Activated gamma-delta T cell treated with Interleukin-2 at 50 U/mL for 16 hours (primary cell): ENCODE measurements at places on chromosomes 12 and 14.

DNA sequence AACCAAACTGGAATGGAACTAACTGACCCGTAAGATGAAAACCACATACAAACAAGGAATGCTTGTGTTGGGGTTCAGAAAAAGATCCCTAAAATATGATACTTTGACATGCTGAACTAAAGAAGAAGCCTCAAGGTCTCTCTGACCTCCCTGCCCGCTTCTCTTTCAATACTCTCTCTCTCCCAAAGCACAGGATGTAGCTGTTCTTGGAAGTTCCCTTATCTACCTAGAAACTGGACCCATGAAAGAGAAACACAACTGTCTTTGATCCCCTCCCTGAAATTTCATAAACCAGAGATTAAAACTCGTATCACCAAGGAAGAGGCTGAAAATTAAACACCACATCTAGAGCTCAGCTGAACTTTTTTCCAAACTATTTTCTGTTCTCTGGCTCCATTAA, 76.7 kb upstream of the FERMT2 start:
- no peak for DNase-seq

GRCh38 chr12:92604786-92605185, 98.0 kb upstream of the PLEKHG7 start:
- no peak for DNase-seq

- no peak for DNase-seq
These were observed 48.8 kb upstream of the ESRRB start for GRCh38 chr14:76326918-76327689.

DNA sequence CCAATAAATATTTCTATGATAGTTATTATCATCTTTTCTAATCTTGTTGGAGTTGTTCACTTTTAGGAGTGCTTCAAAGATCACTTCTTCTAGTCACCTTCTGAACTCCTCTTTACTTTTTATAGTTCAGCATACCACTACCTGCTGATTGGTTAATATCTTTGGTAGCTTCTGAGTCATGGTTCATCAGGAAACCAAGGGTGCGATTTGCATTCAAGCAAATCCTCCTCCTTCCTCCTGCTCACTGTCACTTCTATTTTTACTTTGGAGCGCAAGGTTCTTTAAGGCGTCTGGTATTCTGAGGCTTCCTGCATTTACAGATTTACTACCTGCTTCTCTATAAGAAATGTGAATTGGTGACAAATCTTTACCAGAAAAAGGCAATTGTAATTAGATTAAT, 24.0 kb downstream of the SYT1 start:
- DNase-seq: no peak

GRCh38 chr12:45122768-45123380, 72.0 kb upstream of the DBX2 start:
- no peak for DNase-seq

- DNase-seq: no peak
These were observed 16.3 kb downstream of the NDUFA12 start for GRCh38 chr12:94987076-94987669.

DNA sequence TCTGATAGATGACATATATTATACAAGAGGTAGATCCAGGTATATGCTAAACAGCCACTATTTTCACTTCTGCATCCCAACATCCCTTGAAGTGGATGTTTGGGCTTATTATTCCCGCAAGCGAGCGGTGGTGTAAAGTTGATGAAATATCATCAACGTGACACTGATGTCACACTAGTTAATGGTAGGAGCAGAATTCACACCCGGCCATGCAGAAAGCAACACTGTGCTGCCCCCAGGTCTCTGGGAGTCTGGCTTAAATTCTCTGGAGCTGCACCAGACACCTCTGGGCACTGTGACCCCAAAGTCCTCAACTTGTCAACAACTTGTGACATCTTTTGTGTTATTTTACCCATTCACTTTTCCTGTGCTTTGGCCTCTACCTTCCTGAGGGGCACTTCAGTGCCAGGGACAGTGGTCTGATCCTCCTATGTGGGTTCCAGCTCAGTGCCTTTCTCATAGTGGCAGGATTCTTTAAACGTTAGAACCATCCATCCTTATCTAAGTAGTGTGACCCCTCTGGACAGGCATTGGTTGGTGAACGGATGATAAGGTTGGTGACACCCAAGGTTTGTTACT, 952 bp downstream of the DRAM1 start:
- DNase-seq: no peak

- DNase-seq: no peak
These were observed 22.5 kb upstream of the PGF start for GRCh38 chr14:74977901-74978385.

GRCh38 chr12:123167329-123167728, 16.4 kb upstream of the PITPNM2 start:
- DNase-seq: no peak

DNA sequence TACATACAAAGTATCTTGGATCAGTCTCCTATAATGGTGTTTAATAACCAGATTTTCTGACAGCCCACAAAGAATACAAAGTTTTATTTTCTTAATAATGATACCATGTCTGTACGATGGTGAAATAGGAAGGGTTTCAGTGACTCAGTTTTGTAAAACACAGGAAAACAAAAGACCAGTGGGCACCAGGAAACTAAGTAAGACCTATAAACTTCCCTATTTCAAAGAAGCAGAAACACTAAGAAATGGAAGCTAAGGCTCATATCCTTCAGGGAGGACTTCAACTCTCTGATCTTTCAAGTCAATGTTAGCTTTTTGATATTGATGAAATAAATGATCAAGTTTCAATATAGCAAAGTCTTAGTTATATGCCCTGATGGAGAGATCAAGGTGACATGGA, 196.0 kb downstream of the DUSP6 start:
- no peak for DNase-seq

DNA sequence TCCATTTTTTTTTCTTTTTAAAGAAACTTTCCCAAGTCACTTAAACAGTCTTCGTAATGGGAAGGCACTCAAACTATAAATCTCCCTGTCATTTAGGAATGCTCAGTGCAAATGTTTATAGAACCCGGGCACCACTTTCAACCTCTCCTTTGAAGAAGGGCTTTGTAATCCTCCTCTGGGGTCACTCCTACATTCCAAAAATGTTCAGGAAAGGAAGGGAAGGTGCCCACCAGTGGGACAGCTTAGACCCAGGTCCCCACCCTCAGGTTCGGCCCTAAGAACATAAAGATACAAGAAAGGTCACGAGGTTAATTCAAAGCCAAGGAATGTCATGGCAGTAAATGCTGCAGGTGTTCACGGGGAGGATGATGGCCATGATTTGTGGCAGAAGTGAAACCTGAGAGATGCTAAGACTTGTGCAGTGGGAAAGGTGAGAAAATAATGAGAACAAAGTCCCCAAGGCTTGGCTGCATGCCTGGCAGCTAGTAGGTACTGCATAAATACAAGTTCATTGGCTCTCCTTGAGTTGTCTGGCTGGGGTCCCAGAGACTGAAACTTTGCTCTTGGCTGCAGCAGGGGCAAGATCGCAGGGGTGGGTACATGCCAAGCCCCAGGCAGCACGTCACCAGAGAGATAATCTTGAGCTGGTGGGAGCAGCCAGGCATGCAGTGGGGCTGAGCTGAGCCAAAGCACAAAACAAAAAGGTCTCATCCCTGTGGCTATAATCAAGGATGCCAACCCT, 21.1 kb downstream of the KRT18 start:
- no peak for DNase-seq

DNA sequence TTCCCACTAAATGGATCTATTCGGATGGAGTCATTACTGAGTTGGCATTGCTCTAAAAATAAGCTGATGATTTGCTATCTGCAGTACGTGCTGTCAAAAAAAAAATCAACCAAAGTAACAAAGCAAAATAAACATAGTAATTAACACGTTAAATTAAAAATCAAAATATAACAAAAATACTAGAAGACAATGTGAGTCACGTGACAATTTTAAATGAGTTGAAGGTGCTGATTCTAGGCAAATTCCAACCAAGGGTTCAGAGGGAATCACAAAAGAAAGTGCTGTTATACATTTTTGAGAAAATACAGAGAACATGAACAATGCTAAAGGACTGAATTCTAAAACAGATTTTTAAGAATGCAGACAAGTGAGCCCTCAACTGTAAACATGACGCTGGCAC, 45.2 kb upstream of the IFNG-AS1 start:
- no peak for DNase-seq

DNA sequence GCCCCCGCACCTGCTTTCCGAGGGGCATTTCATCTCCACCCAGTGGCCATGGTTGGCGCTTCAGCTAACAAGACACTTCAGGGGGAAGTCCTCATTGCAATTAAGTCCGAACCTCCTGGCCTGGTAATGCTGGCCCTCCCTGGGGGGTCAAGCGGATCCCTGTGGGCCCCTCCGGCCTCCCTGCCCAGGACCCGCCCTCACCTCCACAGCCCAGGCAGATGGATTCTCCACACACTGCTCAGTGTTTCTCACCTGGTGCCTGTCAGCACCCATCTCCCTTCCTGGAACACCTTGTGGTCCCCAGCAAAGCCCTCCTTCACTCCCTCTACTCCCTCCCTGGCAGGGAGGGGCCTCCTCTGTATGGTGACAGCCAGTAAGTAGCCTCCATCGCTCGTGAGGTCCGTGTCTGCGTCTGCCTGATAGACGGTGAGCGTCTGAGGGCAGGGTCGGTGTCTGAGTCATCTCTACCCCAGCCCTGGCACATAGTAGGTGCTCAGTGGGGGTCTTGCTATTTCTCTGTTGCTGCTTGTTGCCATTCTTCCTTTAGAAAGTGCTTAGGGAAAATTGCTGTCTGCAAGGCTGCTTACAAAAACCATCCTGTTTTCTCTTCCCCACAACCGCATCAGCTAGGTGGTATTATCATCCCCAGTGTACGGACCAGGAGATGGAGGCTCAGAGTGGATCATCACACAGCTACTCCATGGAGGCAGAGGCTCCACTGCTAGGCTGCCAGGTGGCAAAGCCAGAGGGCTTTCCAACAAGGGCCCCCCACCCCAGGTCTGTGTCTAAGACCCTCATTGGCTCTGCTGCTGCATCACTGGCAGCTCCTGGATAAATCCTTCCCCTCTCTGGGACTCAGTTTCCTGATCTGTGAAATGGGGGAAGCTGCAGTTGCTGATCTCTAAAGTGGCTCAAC, 39.7 kb upstream of the EML1 start:
- DNase-seq: no peak

- DNase-seq: no peak
These were observed 15.4 kb upstream of the TRHDE start for GRCh38 chr12:72256725-72257124.

DNA sequence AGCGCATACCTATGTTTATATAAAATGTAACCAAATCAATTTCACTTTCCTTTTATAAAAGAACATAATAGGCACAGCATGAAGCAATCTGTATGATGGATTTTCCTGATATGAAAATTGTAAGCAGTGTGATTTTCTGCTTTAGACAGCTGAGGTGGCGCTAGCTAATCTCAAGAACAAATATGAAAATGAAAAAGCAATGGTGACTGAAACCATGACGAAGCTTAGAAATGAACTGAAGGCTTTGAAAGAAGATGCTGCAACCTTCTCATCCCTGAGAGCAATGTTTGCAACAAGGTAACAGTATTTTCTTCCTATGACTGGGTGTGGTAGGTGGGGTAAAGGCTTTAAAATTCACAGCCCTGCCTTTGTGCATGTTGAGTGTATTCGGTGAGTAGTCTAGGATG, 65.0 kb upstream of the FGD4 start:
- no peak for DNase-seq

- DNase-seq: no peak
These were observed 1.0 kb downstream of the BORCS5 start for GRCh38 chr12:12357719-12358461.

- DNase-seq: peak; percentile 64
These were observed 151.5 kb downstream of the PRKCH start for GRCh38 chr14:61472801-61473376.

GRCh38 chr14:106511006-106511799, 984.8 kb downstream of the TMEM121 start:
- DNase-seq: peak; percentile 66

- DNase-seq: no peak
These were observed 161.6 kb downstream of the SLC41A2 start for GRCh38 chr12:104796475-104796862.

GRCh38 chr12:56874821-56875220, 59.4 kb downstream of the SDR9C7 start:
- no peak for DNase-seq

DNA sequence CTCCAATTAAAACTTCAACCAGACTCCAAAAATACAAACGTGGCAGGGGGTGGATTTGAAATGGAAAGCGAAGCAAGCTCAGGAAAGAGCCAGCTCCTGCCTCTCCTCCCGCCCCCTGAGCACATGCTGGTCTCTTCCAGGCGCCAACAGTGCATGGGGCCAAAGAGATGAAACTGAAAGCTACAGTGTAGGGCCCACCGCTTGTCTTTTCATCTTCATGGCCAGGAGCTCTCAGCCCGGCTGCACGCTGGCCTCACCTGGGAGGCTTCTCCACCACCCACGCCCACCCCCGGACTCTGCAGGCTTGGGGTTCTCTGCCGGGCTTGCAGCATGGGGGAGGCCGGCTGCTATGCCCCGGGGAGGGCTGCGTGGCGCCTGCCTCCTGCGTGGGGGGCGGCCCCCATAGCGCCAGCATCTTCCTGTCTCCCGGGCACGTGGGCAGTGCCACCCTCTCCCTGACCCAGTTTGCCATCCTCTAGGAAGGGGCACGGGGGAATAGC, 2.0 kb downstream of the RIMBP2 start:
- no peak for DNase-seq
